ENCODE measurements at places on chromosomes 7 and 10.

DNA sequence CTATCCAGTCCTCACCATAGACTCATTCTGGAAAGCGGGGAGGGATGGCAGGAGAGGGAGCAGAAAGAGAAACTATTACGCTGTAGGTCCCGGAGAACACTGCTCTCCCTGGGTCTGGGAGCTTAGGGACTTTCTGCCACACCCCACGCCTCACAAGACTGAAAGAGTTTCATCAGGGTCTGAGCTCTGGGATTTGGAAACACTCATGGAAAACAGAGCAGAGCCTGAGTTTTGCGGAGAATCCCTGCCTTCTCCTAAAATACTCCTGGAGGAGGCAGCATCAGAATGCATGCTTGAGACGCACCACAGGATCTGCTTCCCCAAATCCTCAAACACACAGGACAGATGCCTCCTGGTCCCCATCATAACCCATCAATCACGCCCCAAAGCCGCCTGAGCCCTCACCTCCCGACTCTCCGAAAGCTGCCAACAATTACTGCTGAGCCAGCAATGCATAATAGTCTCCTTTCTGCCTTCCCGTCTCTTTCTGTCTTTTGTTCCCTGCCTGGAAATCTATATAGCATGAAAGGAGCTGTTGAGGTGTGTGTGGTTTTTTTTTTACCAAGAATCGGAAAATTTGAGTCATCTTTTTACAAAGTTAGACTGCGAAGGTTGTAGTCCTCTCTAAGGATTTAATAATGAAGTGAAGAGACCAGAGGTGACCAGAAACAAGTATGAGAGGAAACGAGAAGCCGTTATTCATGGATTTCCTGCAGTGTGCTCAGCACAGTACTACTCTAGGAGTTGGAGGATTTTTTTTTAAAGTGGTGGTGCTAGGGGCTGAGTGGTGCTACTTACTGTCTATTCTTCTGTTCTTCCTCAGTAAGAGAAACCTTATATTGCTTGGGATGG lies 37.7 kb downstream of the ASB13 start:
- peak; percentile 18 for ATAC-seq

DNA sequence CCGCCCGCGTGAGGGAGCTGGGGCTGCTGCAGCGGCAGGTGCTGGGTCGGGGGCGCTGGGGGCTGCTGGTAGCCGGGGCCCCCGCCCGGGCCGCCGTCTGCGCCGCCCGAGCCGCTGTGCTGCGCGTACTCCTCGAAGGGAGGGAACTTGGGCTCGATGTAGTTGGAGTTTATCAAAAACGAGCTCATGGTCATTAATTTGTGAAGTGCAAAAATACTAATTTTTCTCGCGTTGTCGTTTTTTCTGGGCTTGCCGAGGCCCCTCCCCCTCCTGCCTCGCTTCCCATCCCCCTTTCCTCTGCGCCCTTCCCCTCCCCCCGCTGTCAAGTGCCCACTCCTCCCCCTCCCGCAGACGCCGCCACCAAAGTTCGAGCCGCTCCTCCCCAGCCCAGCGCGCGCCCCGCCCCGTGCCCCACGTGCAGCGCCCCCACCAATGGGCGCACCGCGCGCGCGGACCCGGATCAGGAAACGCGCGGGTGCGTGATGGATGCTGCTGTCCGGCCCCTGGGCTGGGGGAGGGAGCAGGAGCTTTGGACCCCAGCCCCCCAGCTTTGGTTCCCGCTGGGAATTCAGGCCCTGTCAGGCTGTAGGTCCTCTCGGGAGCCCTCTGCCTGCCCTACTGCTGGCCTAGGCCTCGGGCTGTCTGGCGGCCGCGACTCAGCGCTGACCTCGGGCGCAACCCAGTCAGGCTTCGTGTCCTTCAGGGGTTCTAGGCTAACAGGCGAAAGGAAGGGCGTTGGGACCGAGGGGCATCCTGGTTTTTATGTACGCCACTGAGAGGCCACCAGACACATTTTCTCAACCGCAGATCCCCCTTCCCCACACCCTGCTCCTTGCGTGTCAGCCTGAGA lies at the start of gene HOXA4:
HOXA4 (minus strand) TSS at position 218 of the 850 bp plus-strand sequence; CDS start at position 194, 24 bp downstream.
- ATAC-seq: peak; percentile 90

GRCh38 chr7:122442929-122443328 lies 138.4 kb upstream of the FEZF1 start:
- no peak for ATAC-seq

DNA sequence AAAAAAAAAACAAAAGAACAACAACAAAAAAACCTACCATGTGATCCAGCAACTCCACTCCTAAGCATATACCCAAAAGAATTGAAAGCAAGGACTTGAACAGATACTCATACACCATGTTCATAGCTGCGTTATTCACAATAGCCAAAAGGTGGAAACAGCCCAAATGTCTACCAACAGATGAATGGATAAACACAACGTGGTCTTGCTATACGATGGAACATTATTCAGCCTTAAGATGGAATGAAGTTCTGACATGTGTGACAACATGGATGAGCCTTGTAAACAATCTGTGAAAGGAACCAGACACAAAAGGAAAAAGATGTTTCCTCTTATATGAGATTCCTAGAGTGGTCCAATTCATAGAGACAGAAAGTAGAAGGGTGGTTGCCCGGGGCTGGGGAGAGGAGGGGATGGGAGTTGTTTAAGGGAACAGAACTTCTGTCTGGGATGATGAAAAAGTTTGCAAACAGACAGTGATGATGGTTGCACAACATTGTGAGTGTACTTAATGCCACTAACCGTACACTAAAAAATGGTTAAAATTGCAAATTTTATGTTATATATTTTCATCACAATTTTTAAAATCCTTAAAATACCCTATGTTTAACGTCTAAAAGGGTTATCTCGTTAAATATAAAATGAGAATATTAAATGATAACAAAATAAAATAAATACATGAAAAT lies 11.6 kb downstream of the CLEC2L start:
- no peak for ATAC-seq

GRCh38 chr10:4450981-4451908 lies 374.8 kb upstream of the AKR1E2 start:
- peak; percentile 53 for ATAC-seq

GRCh38 chr7:156220078-156220605 lies 407.9 kb upstream of the SHH start:
- no peak for ATAC-seq
